Camera-type eye (tissue), 1 donor: ENCODE measurements at places on chromosomes 7 and 10. TPM values are rescaled to one million over a fixed set of nuclear protein-coding genes. Genes with fewer than 3 reads are reported as not detected.

HSPB1 gene
- 70.6 TPM for total RNA-seq

ZNF853 gene
- 20.7 TPM for total RNA-seq

TAS2R41 gene
- not detected for total RNA-seq

PDE1C gene
- 60.9 TPM for total RNA-seq

DLX6 gene
- total RNA-seq: not detected

LIPN gene
- not detected for total RNA-seq

CH25H gene
- total RNA-seq: 0.99 TPM

ZCWPW1 gene
- total RNA-seq: 2.9 TPM

SLC18A3 gene
- total RNA-seq: 1.3 TPM

PNLIPRP1 gene
- total RNA-seq: not detected

DNAJB6 gene
- total RNA-seq: 145 TPM

HILPDA gene
- 27.8 TPM for total RNA-seq

AMPH gene
- total RNA-seq: 62.7 TPM

OR6B1 gene
- total RNA-seq: not detected

NUTM2A gene
- total RNA-seq: 1.9 TPM

CRTAC1 gene
- total RNA-seq: 19.3 TPM

UCMA gene
- not detected for total RNA-seq

TAS2R4 gene
- 5.6 TPM for total RNA-seq

CLIP2 gene
- total RNA-seq: 63.3 TPM

TMEM213 gene
- not detected for total RNA-seq

AGK gene
- 42.1 TPM for total RNA-seq

FXYD4 gene
- total RNA-seq: not detected

TCAF2 gene
- 2.3 TPM for total RNA-seq

CNNM1 gene
- 2.4 TPM for total RNA-seq

EBLN1 gene
- not detected for total RNA-seq

PPP1R3C gene
- total RNA-seq: 69.8 TPM

ACTR3C gene
- total RNA-seq: 5.3 TPM

FRAT1 gene
- total RNA-seq: 9.0 TPM

NEBL gene
- 45.6 TPM for total RNA-seq

CUBN gene
- 14.3 TPM for total RNA-seq
